Osteoblast (primary cell): ENCODE measurements at places on chromosomes 3 and 15. TPM values are rescaled to one million over a fixed set of nuclear protein-coding genes. Genes with fewer than 3 reads are reported as not detected.

DNA sequence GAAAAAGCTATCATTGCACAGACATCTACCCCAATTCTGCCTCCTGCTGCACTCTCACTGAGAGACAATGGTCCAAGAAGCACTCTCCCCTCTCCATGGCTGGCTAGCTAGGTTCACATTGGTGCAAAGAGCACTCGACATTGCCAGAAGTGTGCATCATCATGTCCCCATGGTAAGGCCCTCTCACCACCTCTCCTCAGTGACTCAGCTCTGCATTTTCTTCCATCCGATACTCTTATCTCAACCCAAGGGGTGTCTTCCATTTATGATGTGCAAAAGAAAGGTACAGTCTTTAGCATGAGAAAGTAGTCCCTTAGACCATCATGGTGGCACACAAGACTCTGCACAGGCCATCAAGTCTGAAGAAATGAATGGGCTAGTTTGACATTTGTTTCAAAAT is 14.0 kb downstream of the RPSA start:
- no peak for DNase-seq

DNA sequence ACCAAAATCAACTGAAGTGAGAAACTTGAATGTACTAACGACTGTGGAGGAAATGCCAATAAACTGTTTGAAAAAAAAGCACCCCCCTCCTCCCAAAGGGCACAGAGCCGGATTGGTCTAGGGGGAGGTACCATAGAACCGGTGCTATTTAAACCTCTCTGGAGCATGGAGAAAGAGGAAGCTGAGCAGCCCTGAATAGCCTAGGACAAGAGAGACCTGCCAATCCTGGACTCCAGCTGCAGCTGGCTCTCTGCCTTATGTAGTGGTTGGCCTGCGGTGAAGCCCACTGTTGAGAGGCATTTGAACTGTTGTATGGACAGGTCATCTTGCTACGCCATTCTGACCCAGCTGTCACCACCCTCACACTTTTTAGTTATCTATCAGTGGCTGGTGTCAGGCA is 1.5 kb upstream of the SH3GL3 start:
- no peak for DNase-seq

DNA sequence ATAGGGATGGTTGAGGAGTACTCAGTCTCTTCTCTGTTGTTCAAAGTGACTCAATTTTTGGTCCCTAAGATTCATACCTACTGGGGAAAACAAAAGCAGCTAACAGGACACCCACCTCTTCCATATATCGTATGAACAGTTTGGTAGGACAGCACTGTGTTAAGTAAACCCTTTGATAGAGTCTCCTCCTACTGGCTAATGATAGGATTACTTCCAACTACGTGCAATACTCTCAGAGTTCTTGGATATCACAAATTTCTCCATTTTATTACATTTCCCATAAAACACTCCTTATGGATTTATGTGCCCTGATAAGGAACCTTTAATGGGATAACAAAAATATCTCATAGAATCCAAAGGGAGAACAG is 200.2 kb upstream of the GOLGA6L4 start:
- no peak for DNase-seq

DNA sequence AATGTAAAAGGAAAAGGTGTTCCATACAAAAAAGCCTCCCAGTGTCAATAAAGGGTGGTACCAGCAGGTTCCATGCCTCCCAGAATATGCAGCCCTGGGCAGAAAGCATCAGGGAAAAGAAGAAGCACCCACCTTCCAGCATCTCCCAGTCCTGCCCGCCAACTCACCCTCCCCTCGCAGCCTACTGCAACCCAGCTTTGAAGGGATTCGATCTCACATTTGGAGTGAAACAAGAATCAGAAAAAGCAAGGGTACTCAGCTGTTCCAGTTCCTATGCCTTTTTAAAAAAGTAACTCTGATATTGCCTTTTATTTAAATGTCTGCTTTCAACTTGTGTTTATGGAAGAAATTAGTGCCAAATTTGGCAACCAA is 166.9 kb downstream of the ADAMTS17 start:
- DNase-seq: no peak

DNA sequence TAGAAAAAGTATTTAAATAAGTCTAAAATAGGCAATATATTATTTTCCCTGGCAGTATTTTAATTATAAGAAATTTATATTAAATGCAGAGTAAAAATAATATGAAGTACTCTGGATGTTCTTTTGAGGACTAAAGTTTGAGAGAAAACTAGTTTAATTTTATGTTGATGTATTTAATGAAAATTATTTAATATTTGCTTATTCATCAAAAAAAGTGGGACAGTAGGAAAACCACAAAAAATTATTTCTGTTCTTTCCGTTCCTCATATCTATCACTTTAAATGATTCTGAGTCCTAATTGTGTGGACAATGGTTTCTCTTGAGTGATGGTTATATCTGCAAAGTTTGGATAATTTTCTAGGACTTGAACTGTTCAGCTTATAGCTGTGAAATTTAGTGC is 147.2 kb upstream of the TNIK start:
- no peak for DNase-seq

DNA sequence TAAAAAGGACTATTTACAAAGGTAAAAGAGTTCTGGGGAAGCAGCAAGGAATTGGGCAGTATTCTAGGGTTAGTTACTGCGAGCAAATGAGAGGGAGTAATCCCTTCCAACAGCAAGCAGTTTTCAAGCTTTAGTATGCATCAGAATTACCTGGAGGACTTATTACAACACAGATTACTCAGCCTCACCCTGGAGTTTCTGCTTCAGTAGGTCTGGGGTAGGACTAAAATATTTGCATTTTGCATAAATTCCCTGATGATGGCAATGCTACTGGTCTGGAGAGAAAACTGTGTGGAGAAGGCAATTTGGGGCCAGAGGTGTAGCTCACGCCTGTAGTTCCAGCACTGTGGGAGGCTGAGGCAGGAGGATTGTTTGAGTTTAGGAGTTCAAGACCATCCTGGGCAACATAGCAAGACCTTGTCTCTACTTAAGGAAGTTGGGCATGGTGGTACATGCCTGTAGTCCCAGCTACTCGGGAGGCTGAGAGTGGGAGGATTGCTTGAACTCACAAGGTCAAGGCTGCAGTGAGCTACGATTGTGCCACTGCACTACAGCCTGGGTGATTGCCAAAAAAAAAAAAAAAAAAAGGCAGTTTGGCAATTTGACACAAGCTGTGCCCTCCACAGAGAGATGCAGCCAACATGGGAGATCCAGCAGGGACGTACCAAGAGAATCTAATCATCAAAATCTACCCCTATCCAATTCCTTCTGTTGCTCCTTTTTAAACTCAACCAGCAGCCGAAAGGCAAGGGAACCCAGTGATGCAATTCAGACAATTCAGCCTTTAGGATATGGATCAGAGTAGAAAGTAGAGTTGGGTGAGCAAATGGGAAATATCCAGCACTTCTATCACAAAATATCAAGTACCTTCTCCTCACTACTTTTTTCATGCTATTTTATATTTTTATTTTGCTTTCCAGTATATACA is 27.1 kb upstream of the AP4E1 start:
- no peak for DNase-seq

DNA sequence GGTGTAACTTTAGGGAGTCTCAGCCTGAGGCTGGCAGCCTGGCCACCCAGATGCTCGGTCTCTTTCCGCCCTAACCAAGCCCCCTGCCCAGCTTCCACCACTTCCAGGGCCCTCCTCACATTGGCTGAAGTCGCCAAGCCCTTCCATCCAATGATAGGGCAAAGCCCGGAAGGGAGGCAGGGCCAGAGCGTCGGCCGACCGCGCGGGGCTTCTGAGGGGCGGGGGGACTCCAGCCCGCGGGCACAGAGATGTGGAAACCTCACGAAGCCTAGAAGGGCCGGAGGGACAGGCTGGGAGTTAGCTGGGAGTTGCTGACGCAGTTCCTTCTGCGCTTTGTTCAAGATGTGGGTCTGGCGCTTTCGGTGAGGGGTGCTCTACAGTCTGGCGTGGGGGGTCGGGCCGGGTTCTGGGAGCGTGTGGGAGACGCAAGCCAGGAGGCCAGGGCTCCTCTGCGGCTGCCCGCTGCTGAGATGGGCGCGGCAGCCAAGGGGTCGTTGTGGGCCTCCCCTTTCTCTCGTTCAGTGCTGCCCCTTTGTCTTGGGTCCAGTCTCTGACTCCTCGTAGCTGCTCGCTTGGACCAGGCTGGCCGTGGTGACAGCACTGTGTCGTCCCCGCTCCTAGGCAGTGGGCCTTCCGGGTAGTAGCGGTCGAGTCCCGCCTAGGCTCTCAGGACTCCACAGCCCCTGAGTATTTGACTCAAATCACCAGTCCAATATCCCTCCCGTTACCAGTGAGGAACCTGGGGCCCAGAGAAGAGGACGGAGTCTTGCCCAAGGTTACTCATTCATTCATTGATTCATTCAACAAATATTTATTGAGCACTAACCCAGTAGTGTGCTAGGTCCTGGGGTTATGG is at the start of gene ZNF660:
TSS of gene ZNF660 (plus strand) at position 319 of the 856 bp plus-strand sequence. CDS start 9,230 bp downstream, outside the sequence.
- DNase-seq: peak; percentile 96

- DNase-seq: no peak
These were observed 74.6 kb upstream of the LRTM1 start for GRCh38 chr3:55002416-55002930.

DNA sequence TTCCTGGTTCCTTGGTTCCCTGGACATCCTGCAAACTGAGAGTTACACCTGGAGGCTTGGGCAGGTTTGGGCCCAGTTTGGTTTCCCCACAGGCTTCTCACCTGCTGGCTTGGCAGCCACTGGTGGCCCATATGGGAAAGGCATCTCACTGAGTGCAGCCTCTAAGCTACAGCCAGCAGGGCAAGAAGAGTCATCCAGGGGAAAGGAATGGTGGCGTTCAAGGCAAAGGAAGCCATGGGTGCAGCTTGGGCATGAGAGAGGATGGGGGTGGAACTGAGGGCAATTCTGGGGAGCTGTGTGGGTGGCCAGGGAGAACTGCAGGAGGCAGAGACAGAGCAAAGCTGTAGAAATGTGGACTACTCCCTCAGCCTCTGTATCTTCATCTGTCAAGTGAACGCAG is 106.4 kb downstream of the EPHB1 start:
- no peak for DNase-seq

GRCh38 chr3:188881954-188882641 is 289.7 kb upstream of the TPRG1 start:
- DNase-seq: peak; percentile 66

GRCh38 chr3:46897829-46898320 is 20.4 kb downstream of the PTH1R start:
- peak; percentile 79 for DNase-seq

- DNase-seq: peak; percentile 87
These were observed 7.5 kb downstream of the CMTM7 start for GRCh38 chr3:32399030-32399620.

GRCh38 chr3:172629470-172629869 is 81.4 kb downstream of the NCEH1 start:
- DNase-seq: no peak

GRCh38 chr15:73258271-73259108 is 110.3 kb downstream of the HCN4 start:
- DNase-seq: no peak

- DNase-seq: peak; percentile 89
These were observed 285.1 kb upstream of the MANF start for GRCh38 chr3:51099794-51100535.

GRCh38 chr15:33278816-33279612 is 31.8 kb upstream of the RYR3 start:
- DNase-seq: peak; percentile 85

DNA sequence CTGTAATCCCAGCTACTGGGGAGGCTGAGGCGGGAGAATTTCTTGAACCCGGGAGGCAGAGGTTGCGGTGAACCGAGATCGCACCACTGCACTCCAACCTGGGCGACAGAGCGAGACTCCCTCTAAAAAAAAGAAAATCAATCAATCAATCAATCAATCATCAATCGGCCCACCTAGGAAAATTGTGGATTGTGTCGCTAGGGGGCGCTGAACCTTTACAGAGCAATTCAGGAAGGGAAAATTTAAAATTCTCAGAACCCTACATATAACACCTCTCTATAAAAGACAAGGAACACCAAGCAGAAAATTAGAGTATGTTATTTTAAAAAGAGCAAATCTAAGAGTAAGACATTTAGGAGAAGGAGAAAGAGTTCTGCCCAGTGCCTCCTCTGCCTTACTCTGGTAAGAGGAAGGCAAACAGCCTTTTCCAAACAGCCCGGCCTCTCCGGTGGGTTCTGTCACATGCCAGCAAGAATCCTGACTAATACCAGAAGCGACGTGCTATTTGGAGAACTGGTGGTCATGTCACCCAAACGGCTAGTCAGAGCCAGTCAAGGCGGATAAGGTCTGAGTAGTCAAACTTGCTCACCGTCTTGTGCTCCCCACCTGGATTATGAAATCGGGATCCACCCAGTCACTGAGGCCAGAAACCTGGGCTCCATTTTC is 22.3 kb upstream of the SMCO1 start:
- peak; percentile 88 for DNase-seq

- DNase-seq: no peak
These were observed 193.6 kb upstream of the IL12A start for GRCh38 chr3:159795042-159795441.

The SH2D7 gene
- total RNA-seq: not detected in 2 replicates

The UNC13C gene
- total RNA-seq: under 0.01 TPM in 1 of 2 replicates, not detected in the other

The CCDC39 gene
- not detected in 2 replicates for total RNA-seq

The ADGRG7 gene
- not detected in 2 replicates for total RNA-seq

The CHRD gene
- 0.29 and 0.36 TPM in 2 replicates for total RNA-seq

The SLC24A5 gene
- total RNA-seq: not detected in 2 replicates

The GPR15 gene
- not detected in 2 replicates for total RNA-seq
